ENCODE measurements at places on chromosomes 5 and 9.
A peak's percentile ranks its signal among the peaks of the same experiment; 100 is the strongest.

DNA sequence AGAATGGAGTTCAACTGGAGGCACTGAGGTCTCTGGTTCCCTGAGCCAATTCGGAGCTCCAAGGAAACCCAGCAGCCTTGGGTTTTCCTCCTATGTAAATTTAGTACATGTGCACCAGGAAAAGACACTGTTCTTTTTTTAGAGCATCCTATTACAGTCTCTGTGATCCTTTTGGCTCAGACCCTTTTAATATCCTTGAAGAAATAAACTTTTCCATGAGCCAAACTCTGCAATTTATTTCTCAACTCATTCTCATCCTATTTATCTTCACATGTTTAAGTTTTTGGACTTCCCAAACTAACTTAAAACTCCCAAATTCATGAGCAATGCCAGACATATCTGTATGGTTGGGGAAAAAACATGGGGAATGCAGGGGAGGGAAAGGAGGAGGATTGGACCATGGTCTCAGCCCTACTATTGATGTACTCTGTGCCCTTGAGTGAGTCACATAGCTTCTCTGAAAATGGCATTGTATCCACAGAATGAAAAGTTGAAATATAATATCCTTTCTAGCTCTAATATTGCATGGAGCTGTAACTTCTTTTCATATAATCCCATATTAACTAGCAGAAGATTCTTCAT lies 76.6 kb downstream of the PAPPA start:
- H3K27ac ChIP-seq: no peak overlapping the region
- H3K27me3 ChIP-seq: no peaks in the 10 kb centered on the region
- H3K36me3 ChIP-seq: no peaks in the 10 kb centered on the region

- H3K27ac ChIP-seq: no peak overlapping the region
- no peaks in the 10 kb centered on the region for H3K4me1 ChIP-seq
- DNase-seq: no peak
- H3K36me3 ChIP-seq: no peaks in the 10 kb centered on the region
- no peaks in the 10 kb centered on the region for H3K27me3 ChIP-seq
Measured at GRCh38 chr5:93281980-93282772, 298.8 kb downstream of the NR2F1-AS1 start.

GRCh38 chr5:142492781-142493281 lies 168.0 kb upstream of the SPRY4 start:
- H3K36me3 ChIP-seq: no peaks in the 10 kb centered on the region
- no peak overlapping the region for H3K4me3 ChIP-seq
- no peaks in the 10 kb centered on the region for H3K27me3 ChIP-seq
- no peak overlapping the region for H3K27ac ChIP-seq

- H3K36me3 ChIP-seq: no peaks in the 10 kb centered on the region
- no peak overlapping the region for H3K4me3 ChIP-seq
- no peak for DNase-seq
- H3K4me1 ChIP-seq: peaks cover 2% of the 10 kb centered on the region
- no peak overlapping the region for H3K27ac ChIP-seq
Measured at GRCh38 chr5:54453046-54453445, 2.5 kb upstream of the HSPB3 start.

- peak; percentile 21 for DNase-seq
- no peaks in the 10 kb centered on the region for H3K36me3 ChIP-seq
- no peak overlapping the region for H3K27ac ChIP-seq
- no peak overlapping the region for H3K4me3 ChIP-seq
- no peaks in the 10 kb centered on the region for H3K4me1 ChIP-seq
- no peaks in the 10 kb centered on the region for H3K27me3 ChIP-seq
Measured at GRCh38 chr9:78622126-78622525, 325.2 kb downstream of the PSAT1 start.

DNA sequence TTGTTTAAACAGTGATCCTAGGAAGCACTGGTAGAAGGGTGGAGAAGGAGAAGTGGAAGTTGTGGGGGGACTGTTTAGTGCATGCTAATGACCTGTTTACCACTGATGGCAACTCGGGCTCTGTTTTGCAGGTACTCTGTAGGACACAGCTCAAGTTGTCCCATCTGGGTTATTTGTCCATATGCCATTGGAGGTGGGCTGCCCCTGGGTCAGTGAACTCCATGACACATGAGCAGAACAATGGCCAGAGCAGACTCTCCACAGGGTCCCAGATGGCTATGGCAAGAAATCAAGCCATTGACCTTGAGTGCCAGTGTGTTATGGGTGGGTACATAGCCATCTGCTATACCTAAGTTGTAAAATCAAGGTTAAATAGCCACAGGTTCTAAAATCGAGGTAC lies 175.9 kb downstream of the GAS1 start:
- DNase-seq: no peak
- H3K4me3 ChIP-seq: no peak overlapping the region
- H3K27me3 ChIP-seq: no peaks in the 10 kb centered on the region
- no peak overlapping the region for H3K27ac ChIP-seq
- no peaks in the 10 kb centered on the region for H3K36me3 ChIP-seq
- no peaks in the 10 kb centered on the region for H3K4me1 ChIP-seq

DNA sequence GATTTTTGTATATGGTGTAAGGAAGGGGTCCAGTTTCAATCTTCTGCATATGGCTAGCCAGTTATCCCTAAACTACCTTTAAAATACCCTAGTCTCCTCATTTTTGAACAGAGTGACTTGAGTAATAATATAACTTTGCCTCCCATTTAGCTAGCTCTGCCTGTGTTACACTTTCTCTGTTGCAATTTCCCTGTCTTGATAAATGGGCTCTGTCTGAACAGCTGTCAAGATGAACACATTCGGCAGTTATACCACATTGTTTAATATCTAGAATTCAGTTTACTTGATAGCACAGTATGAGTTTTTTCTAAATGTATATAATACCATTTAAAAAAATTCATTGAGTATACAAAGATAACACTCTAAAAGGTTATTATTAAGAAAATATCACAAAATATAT lies 562.9 kb upstream of the FTMT start:
- H3K27ac ChIP-seq: no peak overlapping the region
- H3K36me3 ChIP-seq: no peaks in the 10 kb centered on the region
- no peak overlapping the region for H3K4me3 ChIP-seq
- no peaks in the 10 kb centered on the region for H3K4me1 ChIP-seq
- no peaks in the 10 kb centered on the region for H3K27me3 ChIP-seq

GRCh38 chr5:72658761-72659540 lies 151.7 kb upstream of the ZNF366 start:
- DNase-seq: peak; percentile 78
- no peak overlapping the region for H3K27ac ChIP-seq
- no peak overlapping the region for H3K4me3 ChIP-seq
- peaks cover 3% of the 10 kb centered on the region for H3K4me1 ChIP-seq
- no peaks in the 10 kb centered on the region for H3K27me3 ChIP-seq

DNA sequence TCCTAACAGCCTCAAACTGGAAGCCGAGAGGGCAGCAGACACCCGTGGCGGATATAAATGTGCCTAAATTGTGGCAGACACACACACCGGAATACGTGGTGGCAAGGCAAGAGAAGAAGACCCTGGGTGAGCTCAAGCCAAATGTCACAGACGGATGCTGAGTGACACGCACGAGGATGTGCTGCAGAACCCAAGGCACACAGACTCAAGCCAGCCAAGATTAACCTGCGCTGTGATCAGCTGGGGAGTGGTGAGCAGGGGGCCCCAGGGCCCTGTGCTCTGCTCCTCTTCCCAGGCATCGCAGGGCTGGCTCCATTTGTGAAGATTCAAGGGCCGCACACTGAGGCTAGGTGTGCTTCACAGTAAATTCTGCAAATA lies 16.4 kb downstream of the SEMA4D start:
- H3K36me3 ChIP-seq: no peaks in the 10 kb centered on the region
- no peak for DNase-seq
- H3K27ac ChIP-seq: no peak overlapping the region
- H3K4me3 ChIP-seq: no peak overlapping the region
- no peaks in the 10 kb centered on the region for H3K4me1 ChIP-seq
- no peaks in the 10 kb centered on the region for H3K27me3 ChIP-seq

DNA sequence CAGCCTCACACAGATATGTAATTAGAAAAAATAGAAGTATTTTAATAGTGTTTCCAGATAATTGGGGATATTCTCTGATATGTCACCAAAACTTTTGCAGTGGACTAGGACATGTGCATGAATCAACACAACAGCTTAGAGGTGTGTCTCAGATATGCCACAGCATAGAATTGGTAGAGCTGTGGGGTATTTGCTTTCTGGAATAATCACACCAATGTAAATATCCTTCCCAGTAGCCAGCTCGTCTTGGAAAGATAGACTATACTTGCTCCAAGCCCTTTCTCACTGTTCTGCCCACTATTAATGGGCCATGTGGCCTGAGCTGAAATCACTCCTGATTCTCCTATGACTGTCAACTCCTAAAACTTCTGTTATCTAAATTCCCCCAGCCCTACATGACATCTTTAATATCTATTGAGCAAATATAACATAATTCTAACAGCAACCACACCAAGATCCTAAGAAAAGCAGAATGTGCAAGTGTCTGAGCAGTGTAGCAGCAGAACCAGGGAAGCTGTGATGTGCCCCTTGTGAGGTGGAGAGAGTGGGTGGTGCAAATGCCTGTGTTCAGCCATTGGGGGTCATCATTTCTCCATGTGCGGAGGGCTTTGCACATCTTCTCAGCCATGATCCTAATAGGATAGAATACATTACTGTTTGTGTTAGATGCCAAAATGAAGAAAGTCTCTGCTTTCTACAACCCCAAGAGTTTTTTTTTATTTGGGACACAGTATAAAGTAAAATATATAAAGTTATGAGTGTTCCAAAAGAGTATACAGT lies 65.0 kb downstream of the MELK start:
- DNase-seq: no peak
- no peak overlapping the region for H3K4me3 ChIP-seq
- no peaks in the 10 kb centered on the region for H3K4me1 ChIP-seq
- no peaks in the 10 kb centered on the region for H3K36me3 ChIP-seq

GRCh38 chr5:99686538-99686937 lies 757.7 kb upstream of the CHD1 start:
- H3K27me3 ChIP-seq: no peaks in the 10 kb centered on the region
- no peaks in the 10 kb centered on the region for H3K36me3 ChIP-seq
- H3K4me3 ChIP-seq: no peak overlapping the region
- no peaks in the 10 kb centered on the region for H3K4me1 ChIP-seq
- DNase-seq: no peak

GRCh38 chr5:108687595-108688200 lies 60.0 kb upstream of the FER start:
- DNase-seq: no peak
- no peaks in the 10 kb centered on the region for H3K27me3 ChIP-seq
- H3K4me1 ChIP-seq: peaks cover 2% of the 10 kb centered on the region
- no peak overlapping the region for H3K27ac ChIP-seq

DNA sequence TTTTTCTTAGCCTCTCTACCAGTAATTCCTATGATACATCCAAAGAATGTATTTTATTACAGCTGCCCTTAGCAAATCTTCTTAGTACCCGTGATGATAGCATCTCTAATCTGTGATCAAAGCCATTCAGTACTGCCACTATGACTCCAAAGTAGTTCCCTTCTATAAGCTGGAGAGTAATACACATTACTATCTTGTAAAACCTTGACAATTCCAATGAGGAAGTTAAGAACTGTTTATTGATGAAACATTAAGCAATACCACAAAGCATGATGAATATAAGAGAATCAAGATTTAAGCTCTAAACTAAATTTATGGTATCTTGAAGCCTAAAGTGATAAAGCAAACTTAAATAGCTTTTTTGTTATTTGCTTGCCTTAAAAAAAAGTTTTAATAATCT lies 86.1 kb downstream of the SMIM23 start:
- no peak for DNase-seq
- peaks cover 4% of the 10 kb centered on the region for H3K36me3 ChIP-seq
- peaks cover 5% of the 10 kb centered on the region for H3K4me1 ChIP-seq
- H3K27ac ChIP-seq: no peak overlapping the region

DNA sequence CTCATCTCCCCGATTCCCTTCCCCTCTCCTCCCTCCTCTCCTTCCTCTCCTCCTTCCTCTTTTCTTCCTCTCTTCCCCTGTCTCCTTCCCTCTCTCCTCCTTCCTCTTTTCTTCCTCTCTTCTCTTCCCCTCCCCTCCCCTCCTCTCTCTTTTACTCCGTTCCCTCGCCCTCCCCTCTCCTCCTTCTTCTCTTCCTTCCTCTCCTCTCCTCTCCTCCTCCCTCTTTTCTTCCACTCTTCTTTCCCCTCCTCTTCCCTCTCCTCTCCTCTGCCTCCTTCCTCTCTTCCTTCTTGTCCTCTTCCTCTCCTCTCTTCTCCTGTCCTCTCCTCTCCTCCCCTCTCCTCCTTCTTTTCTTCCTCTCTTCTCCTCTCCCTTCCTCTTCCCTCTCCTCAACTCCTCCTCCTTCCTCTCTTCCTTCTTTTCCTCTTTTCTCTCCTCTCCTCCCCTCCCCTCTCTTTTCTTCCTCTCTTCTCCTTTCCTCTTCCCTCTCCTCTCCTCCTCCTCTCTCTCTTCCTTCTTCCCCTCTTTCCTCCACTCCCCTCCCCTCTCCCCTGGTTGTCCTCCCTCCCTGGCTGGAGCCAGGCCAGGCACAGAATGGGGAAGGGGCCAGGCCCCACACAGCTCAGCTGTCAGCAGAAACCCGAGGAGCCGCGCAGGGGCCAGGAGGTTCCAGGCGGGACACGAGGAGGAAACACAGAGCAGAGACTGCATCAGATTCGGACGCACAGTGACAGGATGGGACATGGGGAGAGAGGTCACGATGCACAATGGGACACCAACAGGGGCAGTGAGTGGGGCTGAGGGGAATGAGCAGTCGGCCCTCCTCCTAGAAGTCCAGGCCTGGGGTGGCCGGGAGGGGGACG lies 48.0 kb downstream of the CAMK2A start:
- H3K27me3 ChIP-seq: no peaks in the 10 kb centered on the region
- H3K27ac ChIP-seq: no peak overlapping the region
- no peaks in the 10 kb centered on the region for H3K36me3 ChIP-seq
- no peak for DNase-seq
- H3K4me1 ChIP-seq: no peaks in the 10 kb centered on the region

DNA sequence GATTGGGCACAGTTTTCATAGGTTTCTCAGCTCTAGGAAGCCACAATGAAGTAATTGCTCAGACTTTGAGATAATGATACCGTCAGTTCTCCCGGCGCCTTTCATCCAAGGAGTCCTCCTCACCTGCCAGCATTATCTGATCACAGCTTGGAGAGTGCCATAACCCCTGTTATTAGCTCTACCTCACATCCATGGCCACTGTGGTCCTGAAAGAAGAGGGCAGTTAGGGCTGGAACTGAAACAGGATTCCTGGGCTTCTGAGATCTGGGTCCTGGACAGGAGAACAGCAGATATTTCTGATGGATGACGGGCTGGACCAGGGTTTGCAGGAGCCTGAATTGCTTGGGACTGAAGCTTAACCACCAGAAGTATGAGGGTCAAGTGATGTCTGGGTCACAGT lies 13.5 kb downstream of the RGS3 start:
- no peak overlapping the region for H3K27ac ChIP-seq
- H3K36me3 ChIP-seq: no peaks in the 10 kb centered on the region
- no peak for DNase-seq
- H3K4me3 ChIP-seq: no peak overlapping the region
- no peaks in the 10 kb centered on the region for H3K4me1 ChIP-seq

- no peaks in the 10 kb centered on the region for H3K4me1 ChIP-seq
- no peak overlapping the region for H3K27ac ChIP-seq
- no peak overlapping the region for H3K4me3 ChIP-seq
- no peaks in the 10 kb centered on the region for H3K27me3 ChIP-seq
- H3K36me3 ChIP-seq: no peaks in the 10 kb centered on the region
- peak; percentile 65 for DNase-seq
Measured at GRCh38 chr9:9002826-9003583, 1203.4 kb upstream of the DMAC1 start.

GRCh38 chr9:27460226-27461023 lies 63.7 kb upstream of the IFNK start:
- H3K4me3 ChIP-seq: no peak overlapping the region

- no peaks in the 10 kb centered on the region for H3K4me1 ChIP-seq
- DNase-seq: peak; percentile 23
- no peak overlapping the region for H3K27ac ChIP-seq
- no peaks in the 10 kb centered on the region for H3K27me3 ChIP-seq
Measured at GRCh38 chr9:85041466-85042137, 372.1 kb downstream of the NTRK2 start.
